Activated gamma-delta T cell treated with anti-CD3 and anti-CD28 coated beads, Interleukin-2, amount 50 U/mL, for 16 hours (primary cell): ENCODE measurements at places on chromosomes 4 and X.

DNA sequence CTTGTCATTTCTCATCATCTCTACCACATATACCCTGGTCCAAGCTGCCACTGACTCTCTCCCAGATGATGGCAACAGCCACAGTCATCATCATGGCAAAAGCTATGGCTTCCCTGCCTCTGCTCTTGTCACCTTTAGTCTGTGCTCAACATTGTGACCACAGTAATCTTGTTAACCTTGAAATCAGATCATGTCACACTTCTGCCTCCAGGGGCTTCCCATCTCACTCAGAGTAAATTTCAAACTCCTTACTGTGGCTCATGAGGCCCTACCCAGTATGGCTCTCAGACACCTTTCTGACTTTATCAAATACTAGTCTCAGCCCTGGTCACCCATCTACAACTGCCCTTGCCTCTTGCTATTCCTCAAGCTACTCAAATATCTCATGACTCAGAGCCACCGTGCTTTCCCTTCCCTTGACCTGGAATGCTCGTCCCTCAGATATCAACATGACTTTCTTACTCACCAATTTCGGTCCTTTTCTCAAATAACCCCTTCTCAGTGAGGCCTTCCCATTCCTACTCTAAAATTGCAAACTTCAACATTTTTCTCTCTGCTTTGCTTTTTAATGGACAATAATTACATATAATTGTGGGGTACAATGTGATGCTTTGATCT is 41.1 kb upstream of the STIM2 start:
- no peak for DNase-seq

DNA sequence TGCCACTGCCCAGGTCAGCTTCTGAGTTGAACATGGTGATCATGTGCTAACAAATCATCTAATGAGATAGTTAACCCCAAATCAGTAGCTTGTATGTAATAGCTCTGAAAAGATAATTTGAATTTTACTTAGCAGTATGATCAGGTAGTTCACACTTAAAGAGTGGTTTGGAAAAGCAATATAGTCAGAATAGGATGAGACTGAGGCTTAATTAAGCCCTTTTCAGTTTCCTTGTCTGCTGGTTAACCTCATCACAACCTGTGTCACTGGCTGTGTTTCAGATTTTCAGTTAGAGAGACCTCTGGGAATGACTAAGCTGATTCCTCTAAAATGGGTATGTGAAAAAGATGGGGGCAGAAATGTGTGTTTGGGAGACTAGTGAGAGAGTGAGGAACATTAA is 38.1 kb downstream of the GPR174 start:
- DNase-seq = no peak

DNA sequence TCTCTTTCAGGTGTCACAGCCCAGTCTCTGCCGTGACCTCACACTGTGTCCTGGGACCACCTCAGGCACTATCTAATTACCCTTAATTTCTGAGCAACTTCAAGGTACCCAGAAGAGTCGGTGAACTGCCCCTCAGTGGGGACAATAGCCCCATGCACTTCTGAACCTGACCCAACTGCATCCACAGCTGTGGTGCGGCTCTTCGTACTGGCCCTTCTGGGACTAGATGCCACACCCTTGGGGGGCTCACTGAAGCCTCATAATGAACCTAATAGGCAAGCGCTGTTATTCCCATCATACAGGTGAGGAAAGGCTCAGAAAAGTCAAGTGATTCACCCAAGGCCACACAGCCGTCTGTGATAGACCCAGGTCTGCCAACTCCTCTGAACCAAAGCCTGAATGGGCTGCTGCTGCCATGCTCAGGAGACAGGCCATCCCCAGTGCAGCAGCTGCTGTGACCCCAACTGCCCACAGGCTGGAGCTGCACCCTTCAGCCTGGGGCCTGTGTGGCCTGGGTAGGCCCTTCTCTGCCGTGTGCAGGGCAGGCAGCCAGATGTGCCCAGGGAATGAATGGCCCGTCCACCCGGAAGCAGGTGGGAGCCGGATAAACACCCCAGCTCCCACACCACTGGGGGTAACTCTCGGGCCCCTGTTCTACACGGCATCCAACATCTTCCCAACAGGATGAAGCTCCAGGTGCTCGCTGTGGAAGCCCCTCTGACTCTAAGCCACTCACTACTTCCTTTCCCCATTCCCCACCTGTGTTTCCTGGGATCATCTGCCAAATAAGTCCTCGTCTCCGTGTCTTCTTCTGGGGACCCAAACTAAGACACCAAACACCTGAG is 35.9 kb downstream of the HMX1 start:
- DNase-seq = no peak

DNA sequence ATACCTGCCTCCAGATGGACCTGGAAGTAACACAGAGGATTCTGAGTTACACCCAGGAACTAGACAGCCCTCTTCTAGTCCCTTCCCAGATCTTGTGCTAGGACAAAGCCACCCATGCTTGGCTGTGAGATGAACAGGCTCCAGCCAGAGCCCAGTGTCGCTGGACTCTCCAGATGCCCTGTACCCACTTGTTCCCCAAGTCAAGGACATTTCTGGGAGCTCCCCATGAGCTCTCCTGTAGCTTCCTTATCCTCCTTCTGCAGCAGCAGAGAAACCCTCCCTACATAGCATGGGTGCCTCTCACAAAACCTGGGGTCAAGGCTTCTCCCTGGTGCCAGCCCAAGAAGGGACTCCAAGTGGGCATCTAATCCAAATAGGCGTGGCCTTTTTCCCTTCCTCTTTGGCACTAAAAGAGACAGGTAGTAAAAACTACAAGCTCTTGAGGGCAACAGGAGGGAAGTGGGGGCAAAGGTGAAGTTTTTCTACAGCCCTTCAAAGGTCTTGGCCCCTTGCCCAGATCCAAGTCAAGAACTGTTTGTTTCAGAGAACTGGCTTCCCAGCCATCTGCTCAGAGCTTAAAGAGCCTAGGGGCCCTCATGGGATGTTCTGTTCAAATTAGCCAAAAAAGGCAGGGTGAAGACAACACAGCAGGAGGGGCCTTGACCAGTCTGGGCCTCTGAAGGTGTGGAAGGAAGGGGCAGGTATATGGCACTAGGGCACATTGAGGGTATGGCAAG is 8.5 kb upstream of the ERCC6L start:
- no peak for DNase-seq

DNA sequence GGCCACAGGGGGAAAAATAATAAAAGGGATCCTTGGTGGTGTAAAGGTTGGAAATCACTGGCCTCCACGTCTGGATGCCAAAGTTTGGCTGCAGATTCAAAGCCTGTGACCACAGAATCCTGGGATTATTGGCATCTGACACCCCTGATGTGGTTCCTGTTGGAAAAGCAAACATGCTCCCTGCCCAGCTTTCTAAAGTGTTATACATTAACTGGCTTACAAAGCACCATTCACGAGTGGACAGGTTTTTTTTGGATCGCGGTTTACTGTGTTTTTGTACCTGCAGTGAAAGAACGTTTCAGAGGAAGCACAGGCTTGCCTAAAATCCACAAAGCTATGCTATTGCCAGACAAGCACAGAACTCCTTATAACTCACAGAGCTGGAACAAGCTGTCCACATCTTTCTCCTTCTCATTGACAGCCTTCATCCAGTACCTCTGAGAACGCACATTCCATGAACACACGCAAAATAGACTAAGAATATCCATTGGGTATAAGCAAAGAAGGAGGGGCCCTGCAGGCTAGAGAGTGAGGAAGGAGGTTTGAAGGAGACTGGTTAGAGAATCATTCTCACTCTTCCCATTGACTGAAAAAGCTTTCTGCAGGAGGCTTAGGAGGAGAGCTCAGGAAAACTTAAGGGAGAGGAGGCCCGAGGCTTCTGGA is 14.5 kb upstream of the CAPN6 start:
- no peak for DNase-seq

DNA sequence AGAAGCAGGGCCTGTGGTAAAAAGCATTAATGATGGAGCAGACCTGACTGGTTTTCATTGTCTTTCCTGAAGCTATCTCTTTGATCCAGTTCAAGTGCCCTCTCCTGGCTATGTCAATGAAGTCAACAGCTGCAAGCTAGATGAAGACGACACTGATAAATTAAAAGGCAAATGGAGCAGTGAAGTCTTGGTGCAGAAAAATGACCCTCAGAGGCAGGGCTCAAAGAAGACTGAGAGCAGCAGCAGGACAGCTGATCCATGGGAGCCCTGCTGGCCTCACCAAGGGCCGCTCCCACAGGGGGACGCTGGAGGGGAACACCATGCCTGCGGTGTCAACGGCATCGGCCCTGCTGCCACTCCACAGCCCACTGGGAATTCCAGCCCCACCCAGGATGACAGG is 96.2 kb downstream of the RELL1 start:
- no peak for DNase-seq

- DNase-seq = no peak
These were observed 9.0 kb upstream of the BCOR start for GRCh38 chrX:40106676-40107290.

- DNase-seq = no peak
These were observed 11.6 kb downstream of the IL15 start for GRCh38 chr4:141647966-141648365.

- peak; percentile 45 for DNase-seq
These were observed at the start of gene ZNF827 for GRCh38 chr4:145938618-145939440. Gene ZNF827 (minus strand): TSS chr4:145938823. CDS start chr4:145938407, 416 bp downstream.

- no peak for DNase-seq
These were observed 15.0 kb downstream of the SHISA3 start for GRCh38 chr4:42412251-42412650.
